ENCODE measurements at places on chromosomes 3 and 15.

GRCh38 chr3:187252311-187252710 lies 39.2 kb downstream of the MASP1 start:
- no peak for DNase-seq

DNA sequence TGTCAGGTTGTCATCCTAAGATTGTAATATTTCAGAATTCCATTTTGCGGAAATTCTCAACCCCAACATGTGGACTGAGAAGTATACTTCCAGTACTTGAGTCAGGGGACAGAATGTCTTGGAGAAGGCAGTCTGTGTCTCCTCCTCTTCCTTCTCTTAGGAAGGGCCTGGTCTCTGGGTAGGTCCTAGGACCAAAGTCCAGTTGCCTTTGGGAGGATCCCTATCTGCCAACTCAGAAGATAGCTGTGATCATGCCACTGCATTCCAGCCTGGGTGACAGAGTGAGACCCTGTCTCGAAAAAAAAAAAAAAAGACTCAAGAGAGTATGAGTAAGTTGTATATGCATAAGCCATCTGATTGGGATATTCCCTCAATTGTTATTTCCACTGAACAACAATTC lies 23.9 kb upstream of the FAM3D start:
- no peak for DNase-seq

DNA sequence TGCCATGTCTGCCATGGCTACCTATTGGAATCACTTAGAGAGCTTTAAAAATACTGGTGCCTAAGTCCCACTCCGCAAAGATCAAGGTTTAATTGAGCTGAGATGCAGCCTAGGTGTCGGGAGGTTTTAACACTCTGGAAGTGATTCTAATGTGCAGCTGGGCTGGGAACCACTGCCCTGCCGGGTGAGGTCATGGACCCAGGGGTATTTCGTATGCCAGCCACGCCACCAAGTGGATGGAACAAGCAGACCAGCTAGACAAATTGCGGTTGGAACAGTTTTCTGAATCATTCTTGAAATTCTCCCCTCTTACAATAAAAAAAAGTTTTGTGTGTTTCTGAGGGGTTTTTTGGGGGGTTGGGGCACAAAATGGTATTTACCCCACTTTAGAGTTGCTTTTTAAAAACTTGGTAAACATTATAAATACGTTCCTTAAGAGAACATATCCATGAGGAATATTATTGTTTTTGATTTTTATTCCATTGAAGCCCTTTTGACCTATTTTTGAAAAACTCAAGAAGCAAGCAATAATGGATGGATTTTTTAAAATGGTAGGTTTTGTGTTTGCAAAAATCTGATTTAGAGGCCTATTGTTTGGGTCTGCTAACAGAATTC lies 66.2 kb upstream of the CSTA start:
- peak; percentile 73 for DNase-seq

- no peak for DNase-seq
Observed at GRCh38 chr3:100740207-100740606, 30.9 kb downstream of the TFG start.

DNA sequence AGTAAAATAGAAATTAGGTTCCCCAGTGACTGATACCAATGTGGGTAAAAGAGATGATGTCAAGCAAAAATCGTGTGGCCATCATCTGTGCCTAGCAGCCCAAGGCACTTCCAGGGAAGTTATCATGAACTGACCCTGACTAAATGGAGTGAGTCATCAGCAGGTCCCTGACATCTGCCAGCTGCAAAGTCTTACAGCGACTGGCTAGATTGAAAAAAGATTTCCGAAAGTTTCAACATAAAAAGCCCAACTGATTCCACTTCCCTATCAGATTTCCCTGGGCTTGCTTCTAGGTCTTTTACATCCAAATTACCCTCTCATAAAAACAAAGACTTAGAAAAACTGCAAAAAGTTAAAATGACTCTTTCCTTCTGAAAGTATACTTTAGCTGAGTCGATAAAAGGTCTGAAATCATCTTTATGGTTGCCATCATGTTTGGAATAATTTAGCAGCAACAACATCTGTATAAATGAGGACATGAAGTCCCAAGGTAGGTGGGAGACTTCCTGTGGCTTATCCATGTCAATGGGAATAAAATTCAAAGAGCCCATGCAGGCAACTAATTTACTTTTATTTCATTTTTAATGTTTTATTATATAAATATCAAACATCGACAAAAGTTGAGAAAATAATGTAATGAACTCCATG lies 342.8 kb downstream of the ERC2 start:
- no peak for DNase-seq

- DNase-seq: no peak
Observed at GRCh38 chr3:70400194-70400593, 87.8 kb upstream of the MDFIC2 start.

GRCh38 chr3:190130696-190131095 lies 10.0 kb upstream of the P3H2 start:
- DNase-seq: no peak

DNA sequence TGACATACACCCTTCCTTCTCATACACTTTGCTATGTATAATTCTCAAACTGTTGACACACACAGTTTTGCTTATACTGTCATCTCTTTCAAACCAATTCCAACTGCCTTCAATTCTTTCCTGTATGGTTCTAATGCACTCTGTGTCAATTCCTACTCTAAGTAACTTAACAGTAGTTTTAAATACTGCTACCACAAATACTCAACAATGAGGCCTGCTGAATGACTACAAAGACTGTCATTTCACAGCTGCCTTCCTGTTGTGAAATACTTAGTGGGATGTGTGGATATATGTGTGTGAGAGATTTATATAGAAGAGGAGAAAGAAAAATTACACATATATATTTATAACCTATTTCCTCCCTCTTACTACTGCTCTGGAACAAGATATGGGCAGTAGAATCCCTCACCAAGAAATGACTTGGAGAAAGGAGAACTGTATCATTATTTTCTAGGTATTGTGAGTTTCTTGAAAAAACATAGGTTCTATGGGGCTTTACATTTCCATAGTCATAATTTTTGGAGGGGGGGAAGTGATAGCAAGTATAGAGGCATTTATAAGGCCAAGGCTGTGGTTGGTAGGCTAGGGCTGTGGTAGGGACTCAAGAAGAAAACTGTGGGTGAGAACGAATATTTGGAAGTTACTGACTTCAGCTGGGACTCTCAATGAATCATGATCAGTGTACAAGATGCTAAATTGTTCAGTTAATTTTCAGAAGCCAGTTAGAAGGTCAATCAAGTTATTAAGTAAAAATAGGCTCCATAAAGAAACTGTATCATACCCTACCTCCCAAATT lies 88.7 kb downstream of the ANKRD28 start:
- DNase-seq: no peak

DNA sequence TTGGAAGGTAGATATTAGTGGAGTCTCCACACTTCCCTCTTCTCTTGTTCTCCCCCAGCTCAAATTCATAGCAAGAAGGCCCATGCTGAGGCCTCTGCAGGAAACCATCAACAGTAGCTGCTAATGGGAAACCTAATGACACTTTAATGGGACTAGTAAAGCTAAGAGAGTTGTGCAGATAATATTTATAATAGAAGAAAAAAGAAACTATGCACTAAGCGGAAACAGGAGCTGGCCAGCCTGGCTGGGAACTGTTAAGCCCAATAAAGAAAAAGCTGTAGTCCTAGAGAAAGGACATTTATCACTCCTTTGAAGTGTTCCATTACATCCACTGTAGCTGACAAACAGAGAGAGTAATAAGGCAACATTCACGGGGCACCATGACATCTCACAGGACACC lies 229.6 kb downstream of the IGSF11 start:
- DNase-seq: no peak

DNA sequence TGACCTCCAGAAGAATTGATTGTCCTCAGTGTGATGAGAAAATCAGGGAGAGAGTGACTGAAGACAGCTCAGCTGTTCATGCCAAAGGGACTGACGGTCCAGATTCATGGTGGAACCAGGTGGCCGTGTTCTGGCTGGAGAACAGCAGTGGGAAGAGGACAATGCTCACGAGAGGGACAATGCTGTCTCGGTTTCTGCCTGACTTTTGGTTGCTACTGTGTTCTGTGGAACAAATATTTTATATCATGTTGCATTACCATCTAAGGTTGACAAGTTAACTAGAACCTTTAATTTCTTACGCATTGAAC lies 58.0 kb upstream of the ULK4 start:
- no peak for DNase-seq

GRCh38 chr3:172707967-172708366 lies 2.9 kb downstream of the NCEH1 start:
- no peak for DNase-seq

DNA sequence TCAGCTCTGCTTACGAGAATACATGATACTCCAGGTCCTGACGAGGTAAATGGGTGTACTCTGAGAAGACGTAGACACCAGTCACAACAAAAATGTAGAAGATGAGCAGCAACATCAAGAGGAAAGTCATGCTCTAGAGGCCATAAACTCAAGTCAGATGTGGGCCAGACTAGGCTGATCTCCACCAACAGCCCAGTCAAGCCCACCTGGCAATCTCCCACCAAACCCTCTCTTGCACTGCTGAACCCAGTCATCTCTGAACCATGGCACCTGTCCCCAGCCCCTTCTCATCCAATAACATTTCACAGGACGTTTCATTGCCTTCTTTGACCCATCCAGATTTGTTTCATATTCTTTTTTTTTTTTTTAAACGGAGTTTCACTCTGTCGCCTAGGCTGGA lies 10.8 kb upstream of the PDIA3 start:
- no peak for DNase-seq

GRCh38 chr3:125062904-125063618 lies 7.3 kb upstream of the HEG1 start:
- no peak for DNase-seq

DNA sequence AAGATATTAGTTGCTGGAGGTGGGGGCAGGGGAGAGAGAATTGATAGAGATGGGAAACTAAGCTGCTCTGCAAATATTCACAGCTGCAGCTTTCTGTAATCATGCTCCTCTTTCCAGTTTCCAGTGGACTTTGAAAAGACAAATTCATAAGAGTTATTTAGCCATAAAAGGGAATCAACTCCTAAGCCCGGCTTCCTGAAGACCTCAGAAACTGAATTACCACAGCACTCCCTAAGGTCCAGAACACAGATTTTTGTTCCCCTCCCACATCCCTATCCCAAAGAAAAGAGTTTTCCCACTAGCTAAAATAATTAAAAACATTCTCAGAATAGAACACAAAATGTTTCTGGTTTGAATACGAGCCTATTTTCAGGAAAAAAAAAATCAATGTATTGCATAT lies 871.8 kb upstream of the NR2F2 start:
- no peak for DNase-seq

DNA sequence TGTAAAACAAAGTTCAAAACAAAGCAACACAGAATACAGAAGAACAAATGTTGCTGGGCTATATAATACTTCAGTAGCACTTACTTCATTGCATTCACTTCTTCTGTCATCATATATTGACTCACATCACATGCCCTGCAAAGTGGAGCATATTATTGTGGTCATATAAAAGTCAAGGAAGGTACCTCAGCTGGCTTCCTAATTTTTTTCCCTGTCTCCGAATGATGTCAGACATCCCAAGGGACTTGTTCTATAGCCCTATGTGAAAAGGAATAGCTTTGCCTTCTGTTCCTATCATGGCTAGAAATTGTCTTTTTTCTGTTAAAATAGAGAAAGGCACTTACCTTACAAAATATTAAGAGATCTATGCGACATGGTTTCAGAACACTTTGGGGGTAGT lies 109.4 kb downstream of the LRTM1 start:
- no peak for DNase-seq

All from CD4-positive, alpha-beta T cell (primary cell).